Fibroblast of upper back skin (primary cell): ENCODE measurements at places on chromosomes 5 and 9.

DNA sequence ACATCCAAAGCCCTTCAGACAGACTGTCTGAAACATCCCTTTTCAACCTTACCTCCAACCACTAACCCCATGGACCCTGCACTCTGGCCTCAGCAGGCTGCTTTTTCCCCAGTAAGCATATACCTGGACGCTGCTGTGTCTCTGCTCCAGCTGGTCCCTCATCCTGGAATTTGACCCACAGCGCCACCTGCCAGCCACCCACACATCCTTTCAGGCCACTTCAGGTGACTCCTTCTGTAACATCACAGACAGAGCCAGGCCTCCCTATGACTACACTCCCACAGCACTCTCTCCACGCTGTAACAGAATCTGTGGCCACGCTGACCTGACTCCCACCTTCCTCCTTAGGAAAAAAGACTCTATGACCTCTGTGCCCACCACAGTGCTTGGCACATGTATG, 3.4 kb downstream of the MGAT1 start:
- no peak for DNase-seq

DNA sequence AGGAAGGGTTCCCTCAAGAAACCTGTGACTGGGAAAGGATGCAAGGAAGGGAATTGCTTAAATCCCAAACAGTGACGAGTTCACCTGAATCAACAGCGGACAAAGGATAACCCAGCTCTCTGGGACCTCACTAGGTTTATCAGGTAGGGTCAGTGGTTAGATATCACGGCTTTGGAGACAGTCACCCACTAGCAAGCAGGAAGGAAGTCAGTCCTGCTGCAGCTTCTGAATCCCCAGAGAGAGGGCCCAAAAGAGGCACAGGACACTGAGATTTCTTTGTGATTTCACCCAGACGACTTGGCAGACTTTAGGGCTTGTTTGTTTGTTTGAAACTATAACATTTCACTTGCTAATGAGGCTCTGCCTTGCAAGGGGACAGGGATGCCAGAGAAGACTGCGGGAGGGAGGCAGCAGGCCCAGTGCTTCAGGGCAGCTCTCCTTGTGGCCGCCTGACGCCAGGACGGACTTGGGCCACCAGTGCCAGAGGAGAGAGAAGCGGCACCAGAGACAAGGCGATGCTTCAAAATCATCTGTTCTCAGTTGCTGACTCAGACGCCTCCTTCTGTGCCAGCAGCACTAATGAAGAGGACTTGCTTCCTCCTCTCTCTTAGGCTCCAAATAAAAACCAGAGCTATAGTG, 275.6 kb upstream of the SLC30A5 start:
- no peak for DNase-seq

DNA sequence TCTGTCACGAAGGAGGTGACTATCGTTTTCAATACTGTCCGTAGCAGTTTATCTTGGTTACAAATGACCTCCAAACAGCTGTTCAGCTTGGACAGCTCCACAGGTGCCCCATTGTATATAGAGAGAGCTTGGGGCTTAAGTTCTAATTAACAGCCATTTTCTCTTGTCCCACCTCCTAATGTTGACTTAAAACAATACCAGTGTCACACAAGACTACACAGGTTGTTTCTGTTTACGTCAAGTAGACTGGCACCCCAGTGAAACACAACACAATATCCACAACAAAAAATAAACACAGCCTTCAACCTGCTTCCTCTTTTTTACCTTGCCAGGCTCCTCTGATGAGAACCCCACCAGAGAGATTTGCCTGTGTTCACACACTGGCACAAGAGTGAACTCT, 39.8 kb upstream of the TLE1 start:
- DNase-seq, result no peak

DNA sequence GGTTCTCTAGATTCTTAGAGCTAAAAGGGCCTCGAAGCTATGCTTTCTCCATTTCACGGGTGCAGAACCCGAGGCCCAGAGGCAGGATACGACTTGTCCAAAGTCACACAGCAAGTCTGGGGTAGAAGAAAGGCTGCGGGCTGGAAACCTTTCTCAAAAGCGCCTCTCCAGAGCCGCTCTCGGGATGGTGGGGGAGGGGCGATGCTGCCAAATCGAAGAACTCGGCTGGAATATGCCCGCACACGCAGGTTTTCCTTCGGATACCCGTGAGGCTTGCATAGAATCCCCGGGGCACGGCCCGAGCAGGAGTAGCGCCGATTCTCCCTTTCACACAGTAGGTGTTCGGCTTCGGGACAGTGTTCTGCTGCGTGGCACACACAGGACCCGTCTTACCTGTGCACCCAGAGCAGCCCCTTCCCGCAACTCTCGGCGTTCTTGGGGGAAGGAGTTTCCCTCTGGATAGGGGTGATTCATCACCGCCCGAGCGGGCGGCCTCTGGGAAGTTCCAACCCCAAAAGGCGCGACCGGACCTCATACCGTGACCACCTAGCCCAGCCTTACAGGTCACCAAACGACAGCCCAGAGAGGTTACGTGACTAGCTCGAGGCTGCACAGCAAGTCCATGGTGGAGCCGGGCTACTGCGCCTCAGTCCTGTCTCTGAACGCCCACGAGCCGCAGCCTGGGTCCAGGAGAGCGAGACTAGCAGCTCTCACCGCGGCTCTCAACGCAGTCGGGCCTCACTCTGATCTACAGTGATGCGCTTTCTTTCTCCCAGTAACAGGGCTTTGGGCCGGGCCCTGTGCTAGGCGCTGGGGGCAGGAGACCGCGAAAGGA, 4.1 kb downstream of the PAX5 start:
- DNase-seq, result no peak

DNA sequence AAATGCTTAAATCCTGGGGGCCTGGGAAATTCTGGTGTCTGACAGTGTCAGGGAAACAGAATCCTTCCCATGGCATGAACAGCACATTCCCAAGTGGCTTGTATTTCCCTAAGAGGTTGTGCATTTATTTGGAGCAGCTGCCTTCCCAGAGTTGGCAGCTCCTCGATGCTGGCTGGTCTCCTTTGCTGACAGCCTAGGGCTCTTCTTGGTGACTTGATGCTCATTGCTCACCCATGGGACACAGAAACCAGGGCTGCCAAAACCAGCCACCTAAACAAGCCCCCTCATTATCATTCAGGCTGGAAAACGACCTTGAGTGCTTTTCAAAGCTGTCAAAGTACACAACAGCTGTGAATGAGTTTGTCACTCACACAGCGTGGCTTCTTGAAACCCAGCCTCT, 24.2 kb downstream of the ENHO start:
- DNase-seq, result no peak

DNA sequence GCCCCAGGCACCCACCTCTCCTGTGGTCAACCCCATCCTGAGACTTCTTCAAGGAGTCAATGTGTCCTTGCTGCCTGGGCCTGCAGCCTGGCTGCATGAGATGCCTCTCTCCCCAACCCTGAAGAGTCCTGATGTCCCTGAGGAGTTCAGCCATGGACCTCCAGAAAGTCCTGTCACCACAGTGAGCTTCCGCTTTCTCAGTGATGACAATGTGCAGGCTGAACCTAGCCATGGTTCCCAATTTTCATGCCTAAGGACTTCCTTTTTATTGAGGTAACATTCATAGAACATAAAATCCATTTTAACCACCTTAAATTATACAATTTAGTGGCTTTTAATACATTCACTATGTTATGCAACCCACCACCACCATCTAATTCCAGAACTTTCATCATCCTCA, 29.1 kb downstream of the DAP start:
- DNase-seq, result no peak

DNA sequence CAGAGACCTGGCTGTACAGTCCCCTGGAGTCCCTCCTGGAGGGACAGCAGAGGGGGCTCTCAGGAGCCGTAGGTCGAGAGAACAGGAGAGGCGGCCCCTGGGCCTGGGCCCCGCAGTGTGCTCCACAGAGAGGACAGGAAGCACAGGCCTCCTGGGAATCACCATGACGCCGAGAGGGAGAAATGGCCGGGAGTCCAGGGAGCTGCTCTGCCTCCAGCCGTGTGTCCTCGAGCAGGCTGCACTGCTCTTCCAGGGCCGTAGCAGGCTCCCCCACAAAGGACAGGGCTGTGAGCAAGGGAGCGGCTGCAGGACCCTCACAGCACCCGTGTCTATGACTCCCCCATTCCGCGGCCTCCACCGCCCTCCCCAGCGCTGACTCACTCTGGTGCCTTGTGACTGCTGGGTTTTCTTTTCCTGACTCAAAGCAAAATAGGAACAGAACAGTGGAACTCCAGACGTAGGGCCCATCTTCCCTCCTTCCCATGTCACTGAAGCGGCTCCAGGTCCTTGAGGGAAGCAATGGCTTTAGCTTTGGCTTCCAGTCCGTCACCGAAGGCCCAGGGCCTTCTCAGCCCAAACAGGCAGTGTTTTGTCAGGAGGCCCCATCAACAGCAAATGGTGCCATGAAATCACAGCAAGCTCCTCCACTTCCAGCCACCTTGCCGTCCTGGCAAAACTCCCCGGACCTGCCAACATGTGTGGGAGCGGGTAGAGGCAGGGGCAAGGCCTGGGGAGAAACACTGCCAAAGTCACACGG, 114.2 kb downstream of the LHFPL2 start:
- peak; percentile 46 for DNase-seq

DNA sequence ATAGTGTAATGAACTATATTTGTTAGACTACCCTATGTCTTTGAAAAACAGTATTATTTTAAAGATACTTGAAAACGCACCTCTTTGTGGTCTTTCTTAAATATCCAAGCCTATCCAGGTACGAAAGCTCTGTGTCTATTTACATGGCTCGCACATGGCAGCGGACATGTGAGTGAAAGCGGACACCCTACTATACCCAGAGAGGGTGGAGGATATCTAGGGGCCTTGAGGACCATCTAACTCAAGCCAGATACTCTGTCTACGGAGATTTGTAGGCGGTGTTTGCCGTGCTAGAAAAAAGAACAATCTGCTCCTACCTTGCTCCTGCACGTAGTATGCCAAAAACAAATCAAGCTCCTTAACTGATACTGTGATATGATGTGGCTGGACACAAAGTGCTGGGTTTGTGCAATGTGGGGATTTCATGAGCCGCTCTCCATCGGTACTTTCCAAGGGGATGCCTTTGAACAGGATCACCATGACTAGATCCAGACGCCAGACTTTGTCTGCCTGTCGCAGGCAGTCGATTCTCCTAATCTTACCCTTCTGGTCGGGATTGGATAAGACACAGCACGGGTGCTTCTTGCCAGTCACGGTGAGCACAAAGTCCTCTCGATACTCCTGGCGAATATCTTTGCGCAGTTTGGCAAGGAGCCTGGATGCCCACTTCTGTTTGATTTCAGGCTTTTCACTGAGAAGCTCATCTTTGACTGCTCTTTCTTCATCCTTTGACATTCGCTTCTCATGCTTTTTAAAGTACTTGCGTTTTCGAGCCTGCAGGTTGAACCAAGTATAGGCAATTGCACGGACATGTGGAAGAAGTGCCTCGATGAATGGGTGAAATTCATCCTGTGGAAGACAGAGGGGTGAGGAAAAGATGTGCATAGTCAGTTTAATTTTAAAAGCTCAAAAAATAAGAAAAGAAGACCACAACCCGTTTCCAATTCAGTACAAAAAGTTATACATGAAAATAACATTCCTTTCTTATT, 7.0 kb downstream of the NFIB start:
- DNase-seq, result no peak

DNA sequence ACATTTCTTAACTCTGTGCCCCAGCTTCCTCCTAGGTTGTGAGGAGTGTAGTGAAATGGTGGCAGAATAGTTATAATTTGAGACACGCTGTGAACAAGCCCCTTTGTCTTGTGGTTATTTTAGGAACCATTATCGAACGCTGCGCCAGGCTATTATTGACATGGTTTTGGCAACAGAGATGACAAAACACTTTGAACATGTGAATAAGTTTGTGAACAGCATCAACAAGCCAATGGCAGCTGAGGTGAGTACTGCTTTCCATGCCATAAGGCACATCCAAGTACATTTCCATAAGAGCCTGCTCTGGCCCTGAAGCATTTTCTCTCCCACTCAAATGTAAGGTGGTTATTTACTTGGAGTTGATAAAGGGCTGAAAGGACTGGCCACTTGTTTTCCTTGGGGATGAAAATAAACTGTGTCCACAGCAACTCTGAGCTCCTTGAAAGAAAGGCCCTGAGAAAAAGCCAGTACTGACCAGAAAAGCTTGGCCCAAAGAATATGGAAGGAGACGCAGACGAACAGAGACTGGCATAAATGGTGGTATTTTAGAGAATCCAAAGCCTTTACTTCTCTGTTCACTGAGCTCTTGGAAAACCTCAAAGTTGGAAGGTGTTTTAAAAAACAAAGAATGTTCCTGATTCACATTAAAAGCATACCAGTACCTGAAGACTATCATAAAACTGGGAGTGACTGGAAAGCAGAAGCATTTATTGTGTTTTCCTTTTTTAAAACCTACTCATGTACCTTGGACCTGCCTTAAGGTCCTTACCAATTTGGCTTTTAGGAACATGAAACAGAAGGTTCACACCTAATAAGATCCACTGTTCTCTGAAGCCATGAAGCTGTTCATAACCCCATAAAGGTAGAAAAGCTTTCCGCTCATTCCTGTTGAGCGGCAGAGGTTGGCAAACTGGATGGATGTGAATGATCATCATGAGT, 72.2 kb downstream of the WDR41 start:
- no peak for DNase-seq

DNA sequence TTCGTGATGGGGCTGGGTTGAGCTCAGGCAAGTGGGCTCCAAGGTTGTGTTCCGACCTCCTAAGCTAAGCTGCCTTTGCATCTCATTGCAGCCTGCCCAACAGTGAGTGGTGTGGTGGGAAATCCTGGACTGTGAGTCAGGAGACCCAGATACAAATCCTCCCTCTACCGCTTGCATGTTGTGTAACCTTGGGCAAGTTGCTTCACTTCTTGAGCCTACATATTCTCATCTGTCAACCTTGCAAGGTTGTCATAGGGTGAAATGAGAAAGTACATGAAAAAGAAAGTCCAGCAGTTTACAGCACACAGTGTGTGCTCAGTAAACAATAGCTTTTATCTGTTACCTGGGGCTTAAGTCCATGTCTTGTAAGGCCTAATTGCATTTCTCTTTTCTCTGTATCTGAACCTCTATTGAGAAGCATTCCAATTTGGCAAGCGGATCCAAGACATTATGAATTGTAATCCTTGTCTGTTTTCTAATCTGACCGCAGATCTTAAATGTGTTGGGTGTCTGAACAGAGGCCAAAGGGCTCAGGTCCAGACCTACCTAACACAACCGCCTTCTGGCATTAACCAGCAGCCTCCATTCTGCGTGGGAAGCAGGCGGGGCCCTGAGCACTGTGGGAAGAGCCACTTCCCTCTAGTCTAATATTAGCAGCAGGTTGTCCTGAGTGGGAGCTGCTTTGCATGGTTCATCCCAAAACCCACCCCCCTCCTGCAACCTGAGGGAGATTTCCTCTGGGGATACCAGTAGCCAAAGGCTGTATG, 1.8 kb upstream of the GALNT12 start:
- peak; percentile 55 for DNase-seq

- no peak for DNase-seq
These were observed 232.7 kb upstream of the ACTBL2 start for GRCh38 chr5:57715296-57715695.

- no peak for DNase-seq
These were observed 8.8 kb downstream of the LHFPL2 start for GRCh38 chr5:78639791-78640190.

GRCh38 chr9:16598316-16598715, 272.2 kb downstream of the BNC2 start:
- peak; percentile 43 for DNase-seq
